AG04449 (cell line): ENCODE measurements at places on chromosomes 5 and 9.

DNA sequence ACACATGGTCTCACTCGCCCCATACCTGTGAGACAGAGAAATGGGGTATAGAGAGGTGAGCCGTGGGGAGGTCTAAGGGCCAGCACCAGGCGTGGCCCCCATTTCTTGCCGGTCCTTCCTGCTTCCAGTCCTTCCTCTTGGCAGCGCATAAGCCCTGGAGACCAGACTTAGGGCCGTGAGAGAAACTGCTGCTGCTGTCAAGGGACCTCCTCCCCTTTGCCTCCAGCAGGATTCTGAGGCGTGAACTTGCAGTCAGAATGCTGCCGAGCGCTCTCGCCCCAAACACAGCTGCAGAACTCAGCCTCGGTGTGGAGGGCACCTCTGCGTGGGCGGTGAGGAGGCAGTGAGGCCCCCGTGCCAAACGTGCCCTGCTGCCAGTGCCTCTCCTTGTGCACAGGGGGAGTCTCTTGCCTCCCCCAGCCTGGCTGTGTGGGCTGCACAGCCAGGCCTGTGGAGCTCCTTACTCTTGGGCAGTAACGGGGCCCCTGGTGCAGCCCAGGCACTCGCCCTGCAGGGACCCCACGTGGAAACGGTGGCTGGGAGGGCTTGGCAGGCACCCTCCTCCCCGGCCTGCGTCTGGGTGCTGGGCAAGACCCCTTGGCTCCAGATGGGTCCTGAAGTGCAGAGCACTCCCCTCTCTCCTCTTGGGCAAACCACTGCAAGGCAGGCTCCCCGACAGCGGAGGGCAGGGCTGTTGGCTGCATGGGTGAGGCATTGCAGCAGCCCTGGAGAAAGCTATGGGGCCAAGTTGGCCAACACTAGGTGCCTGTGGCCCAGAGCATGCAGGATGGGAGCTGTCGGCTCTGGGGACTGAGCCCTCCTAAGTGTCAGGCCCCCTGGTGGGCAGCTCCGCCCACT lies 85.4 kb downstream of the RXRA start:
- no peak for DNase-seq

DNA sequence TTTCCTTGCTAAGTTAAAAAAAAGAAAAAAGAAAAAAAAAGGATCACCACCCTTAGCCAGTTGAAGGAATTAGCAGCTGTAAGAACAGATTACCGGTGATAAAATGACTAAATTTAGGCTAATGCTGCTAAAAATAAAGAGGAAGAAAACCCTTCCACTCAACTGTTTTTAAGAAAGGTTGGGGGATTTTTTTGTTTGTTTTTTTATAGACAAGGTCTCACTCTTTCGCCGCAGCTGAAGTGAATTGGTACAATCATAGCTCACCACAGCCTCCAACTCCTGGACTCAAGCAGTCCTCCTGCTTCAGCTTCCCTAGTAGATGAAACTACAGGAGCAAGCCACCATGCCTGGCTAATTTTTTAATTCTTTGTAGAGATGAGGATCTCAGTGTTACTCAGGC lies 101.7 kb downstream of the SNCAIP start:
- DNase-seq: no peak

DNA sequence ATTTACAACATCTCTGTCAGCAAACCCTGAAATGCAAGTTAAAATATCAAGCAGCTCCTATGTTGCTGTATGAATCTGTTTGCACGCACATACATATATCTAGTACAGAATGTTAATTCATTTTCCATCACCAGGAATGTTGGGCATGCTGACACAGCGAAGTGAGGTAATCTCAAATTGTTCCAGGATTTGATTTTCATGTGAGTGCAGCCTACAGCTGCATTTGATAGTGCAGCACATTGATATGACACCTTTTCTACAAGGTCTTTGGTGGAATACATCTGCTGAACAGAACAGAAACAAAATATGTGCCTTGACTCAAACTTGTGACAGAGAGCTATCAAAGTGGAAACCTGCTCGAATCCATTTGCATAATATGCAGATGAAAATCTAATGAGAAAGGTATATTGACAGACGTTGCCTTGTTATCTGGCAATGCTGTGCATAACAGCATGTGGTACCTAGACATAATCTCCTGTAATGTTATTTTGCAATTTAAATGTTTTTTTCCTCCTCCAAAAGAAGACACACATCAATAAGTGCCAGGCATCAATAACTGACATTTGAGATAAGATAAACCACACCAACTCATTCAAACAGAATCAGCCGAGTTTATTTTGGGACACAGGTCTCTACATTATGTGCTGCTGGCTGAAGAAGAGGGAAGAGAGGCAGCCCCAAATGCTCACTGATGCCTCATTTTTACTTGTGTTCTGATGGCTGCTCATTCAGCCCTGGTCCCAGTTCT lies 512.2 kb downstream of the ZNF608 start:
- DNase-seq: no peak

DNA sequence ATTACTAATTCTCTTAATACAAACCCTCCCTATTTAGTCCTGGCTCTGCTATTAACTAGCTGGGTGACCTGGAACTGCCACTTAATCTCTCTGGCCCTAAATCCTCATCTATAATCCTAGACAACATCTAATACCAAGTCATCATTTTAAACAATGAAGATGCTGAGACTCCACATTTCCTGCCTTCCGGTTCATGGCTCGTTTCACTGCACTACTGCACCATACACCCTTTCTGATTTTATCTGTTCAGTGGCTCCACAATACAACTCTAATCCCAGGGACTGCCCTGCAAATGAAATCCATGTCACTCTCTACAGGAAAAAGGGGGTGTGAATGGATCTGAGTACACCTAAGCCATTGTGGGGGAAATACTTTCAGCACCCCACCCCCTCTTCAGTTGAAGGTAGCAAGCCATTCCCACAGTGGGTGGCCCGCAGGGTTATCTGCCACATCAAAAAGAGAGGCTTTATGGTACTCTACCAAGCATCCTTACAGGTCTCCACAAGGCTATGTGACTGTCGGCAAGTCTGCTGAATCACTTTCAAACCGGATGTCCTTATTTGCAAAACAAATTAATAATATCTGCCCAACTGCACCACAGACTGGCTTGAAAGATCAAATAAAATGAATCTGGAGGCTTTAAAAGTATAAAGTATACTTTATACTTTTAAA lies 89.5 kb downstream of the EPB41L4A start:
- DNase-seq: no peak

DNA sequence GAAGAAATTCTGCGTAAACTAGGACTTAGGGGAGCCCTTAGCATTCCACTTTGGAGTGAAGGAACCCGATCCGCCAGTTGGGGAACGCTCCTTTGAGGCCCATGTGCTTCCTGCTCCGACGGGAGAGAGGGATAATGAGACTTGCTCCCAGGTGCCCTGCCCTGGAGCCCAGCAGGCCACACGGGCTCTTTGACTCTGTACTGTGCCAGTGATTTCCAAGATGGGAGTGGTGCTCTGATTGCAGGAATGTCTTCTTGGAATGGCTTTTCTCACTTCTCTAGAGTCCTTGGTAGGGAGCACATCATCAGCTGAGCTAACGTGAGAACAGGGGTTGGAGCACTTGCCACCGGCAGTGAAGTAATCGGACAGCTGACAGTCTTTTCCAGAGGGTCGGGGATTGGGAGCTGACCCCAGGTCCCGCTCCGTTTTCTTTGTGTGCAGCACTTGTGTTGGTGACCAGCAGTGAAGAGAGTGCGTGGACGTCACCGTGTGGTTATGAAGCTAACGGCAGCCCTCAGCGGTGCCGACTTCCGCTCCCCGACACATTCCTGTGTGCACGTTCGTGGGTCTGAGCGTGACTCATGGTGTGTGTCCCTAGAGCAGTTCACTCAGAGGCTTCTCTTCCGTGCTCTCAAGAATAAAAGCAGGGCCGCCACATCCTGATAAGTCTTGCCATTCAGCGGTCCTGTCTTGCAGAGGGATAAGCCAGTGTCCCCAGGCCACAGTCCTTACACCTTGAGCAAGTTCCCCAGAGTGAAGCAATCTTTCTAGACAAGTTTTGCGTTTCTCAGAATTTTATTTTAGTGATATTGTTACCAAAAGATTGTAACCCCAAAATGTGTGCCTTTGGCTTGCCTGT lies 25.6 kb downstream of the ABL1 start:
- DNase-seq: peak; percentile 95

DNA sequence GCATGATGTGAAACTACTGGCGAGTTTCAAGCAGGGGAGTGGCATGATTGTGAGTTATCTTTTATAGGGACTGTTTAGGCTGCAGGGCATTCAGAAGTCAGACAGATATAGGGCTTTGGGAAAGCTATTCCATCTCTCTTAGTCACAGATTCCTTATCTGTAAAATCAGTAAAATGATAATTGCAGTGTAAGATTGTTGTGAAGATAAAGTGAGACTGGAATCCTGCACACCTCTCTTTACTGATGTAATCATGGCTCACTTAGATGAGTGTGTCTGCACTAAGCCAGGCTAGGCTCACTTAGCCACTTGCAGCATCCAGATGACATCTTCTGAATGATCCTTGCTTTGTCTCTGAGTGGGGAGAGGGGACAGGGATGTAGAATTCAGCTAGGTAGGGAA lies 81.8 kb upstream of the MAMDC2 start:
- no peak for DNase-seq

- DNase-seq: no peak
Observed at GRCh38 chr9:93265972-93266371, 82.0 kb downstream of the WNK2 start.

DNA sequence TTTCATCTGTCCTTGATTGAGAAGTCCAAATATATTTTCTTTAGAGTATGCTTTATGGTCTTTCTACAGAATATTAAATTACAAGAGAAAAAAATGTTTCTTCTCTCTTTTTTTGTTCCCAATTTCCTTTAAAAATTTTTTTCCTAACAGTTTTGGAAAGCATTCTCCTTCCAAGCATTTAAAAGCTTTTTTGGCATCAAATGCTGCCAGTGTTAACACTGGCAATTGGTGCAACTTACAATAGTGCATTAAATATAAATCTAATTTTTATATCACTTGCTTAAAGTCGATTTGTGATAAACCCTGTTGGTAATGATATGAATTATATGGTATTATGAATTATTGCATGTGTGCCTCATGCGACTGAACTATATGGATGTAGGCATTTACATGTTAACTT lies 165.9 kb upstream of the ELL2 start:
- no peak for DNase-seq

DNA sequence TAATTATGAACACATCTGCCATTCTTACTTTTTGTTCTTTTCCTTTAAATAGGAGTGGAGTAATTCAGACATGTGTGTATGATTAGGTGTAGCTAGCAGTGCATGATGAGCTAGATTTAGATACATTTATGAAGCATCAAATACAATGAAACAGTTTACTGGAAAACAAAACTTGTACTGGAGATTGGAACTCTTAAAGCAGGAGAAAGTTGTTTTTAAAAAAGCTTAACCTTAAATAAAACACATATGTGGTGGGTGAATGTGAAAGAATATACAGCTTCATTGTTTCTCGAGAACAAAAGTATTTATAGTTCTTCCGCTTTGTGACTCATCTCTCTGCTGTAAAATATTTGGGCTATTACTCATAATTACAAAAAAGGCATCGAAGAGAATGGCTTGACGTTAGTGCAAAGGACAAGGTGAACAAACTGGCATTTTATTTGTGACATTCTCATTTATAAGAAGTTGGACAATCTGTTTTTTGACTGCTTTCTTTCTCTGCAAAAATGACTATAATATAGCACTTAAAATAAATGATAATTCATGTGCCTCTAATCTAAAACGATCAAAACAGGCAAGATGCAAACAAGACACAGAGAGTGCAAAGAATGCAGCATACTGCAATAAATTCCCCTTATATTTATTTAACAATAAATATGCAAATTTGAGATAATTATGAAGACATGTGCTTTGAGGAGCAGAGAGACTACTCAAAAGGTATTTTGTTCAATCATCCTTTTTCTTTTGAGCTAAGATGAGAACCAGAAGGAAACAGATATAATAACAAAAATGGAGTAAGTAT lies 478.8 kb downstream of the CETN3 start:
- DNase-seq: peak; percentile 1

- no peak for DNase-seq
Observed at GRCh38 chr9:133654736-133655657, 18.8 kb downstream of the DBH start.

- peak; percentile 92 for DNase-seq
Observed at GRCh38 chr5:109411627-109412026, 1.9 kb upstream of the PJA2 start.

DNA sequence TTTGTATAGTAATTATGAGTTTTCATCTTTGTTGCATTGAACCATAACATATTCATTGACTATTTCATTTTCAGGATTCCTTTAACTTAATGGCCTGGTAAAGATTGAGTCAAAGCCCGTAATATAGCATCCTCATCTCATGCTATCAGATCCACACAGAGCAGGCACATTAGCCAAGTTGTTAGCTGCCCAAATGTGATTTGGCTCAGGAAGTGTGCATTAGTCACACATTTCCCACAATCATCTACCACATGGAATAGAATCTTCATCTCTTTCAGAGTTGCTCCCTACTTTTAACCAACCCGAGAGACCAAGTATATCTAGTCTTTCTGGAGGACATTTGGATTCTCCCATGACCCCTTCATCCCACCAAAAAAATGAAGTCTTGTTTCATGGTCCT lies 481.0 kb upstream of the PTGER4 start:
- no peak for DNase-seq

DNA sequence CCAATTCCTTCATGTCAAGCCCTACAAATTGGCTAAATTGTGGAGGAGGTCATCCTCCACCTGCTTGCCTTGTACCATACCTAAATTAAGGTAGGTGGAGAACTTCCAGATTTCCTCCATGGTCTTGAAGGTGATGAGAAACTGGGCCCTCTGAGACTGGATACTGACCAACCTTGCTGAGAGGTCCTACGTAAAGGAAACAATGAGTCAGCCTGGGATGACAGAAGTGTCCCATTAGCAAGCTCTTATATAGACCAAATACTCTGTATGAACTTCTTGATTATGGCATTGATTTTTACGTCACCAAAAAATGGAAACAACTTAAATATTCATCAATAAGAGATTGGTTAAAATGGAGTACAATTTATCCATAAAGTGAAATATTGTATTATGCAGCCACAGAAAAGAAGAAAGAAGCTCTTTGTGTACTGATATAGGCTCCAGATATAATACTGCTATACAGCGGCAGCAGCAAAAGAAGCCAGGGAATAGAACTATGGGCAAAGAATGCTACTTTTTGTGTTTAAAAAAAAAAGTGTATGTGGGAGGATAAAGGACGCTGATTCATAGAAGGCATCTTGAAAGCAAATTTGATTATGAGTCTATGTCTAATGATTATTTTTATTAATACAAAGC lies 18.3 kb downstream of the SH3TC2 start:
- DNase-seq: no peak

DNA sequence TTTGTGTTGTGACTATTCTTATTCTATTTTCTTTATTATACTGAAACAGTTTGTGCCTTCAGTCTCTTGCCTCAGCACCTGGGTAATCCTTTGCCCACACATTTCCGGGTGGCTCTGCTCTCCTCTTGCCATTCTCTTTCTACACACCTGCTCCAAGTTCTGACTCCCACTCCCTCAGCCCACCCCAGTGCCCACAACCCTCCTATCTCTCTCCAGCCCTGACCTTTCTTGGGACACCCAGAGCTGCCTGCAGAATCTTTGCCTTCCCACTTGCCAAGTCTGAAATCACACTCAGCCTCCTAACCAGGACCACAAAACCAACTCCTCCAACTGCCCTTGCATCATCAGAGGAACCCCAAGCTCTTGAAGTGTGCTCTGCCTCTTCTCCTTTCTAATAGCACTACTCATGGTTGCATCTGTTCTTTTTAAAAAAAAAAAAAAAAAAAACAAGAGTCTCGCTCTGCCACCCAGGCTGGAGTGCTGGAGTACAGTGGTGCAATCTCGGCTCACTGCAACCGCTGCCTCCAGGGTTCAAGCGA lies 4.1 kb downstream of the SWI5 start:
- DNase-seq: no peak

GRCh38 chr5:176700239-176700847 lies 53.1 kb downstream of the TSPAN17 start:
- DNase-seq: no peak
